ENCODE measurements at places on chromosomes 7 and 10. TPM values are rescaled to one million over a fixed set of nuclear protein-coding genes. Genes with fewer than 3 reads are reported as not detected.

ARL5B gene
- total RNA-seq = 18.0 TPM

JAZF1 gene
- total RNA-seq = 8.3 TPM

OR2A42 gene
- total RNA-seq = not detected

TMEM236 gene
- total RNA-seq = 0.09 TPM

MACROH2A2 gene
- total RNA-seq = 10.0 TPM

CSGALNACT2 gene
- total RNA-seq = 35.7 TPM

LRIT1 gene
- total RNA-seq = not detected

CRYGN gene
- total RNA-seq = 0.16 TPM

KCNH2 gene
- not detected for total RNA-seq

CYP2C8 gene
- not detected for total RNA-seq

BHLHA15 gene
- total RNA-seq = not detected

ANK3 gene
- 658 TPM for total RNA-seq

SPAG6 gene
- not detected for total RNA-seq

CCDC186 gene
- 28.9 TPM for total RNA-seq

OR13A1 gene
- total RNA-seq = not detected

RAB19 gene
- total RNA-seq = not detected

SKAP2 gene
- 18.8 TPM for total RNA-seq

CYP26C1 gene
- 0.09 TPM for total RNA-seq

OR2A1 gene
- total RNA-seq = 0.27 TPM

ENTPD7 gene
- 11.4 TPM for total RNA-seq

ADARB2 gene
- total RNA-seq = not detected

CYP3A5 gene
- 1.1 TPM for total RNA-seq

TMEM60 gene
- 11.0 TPM for total RNA-seq

HILPDA gene
- 17.3 TPM for total RNA-seq

CC2D2B gene
- 0.09 TPM for total RNA-seq

HOXA4 gene
- 0.57 TPM for total RNA-seq

IL15RA gene
- 2.1 TPM for total RNA-seq

EIF5AL1 gene
- 1.5 TPM for total RNA-seq

PLAC9 gene
- total RNA-seq = 78.7 TPM

LIPN gene
- total RNA-seq = not detected

CPA2 gene
- not detected for total RNA-seq

GJD4 gene
- total RNA-seq = not detected

GNGT1 gene
- total RNA-seq = not detected

STK32C gene
- total RNA-seq = 6.7 TPM

EPHA1 gene
- not detected for total RNA-seq

ADCK2 gene
- 14.1 TPM for total RNA-seq

CALCR gene
- total RNA-seq = not detected

ZDHHC16 gene
- total RNA-seq = 45.5 TPM

AZGP1 gene
- total RNA-seq = not detected

ERCC6 gene
- total RNA-seq = 51.1 TPM

STEAP1B gene
- total RNA-seq = 38.6 TPM

PRTFDC1 gene
- total RNA-seq = 39.6 TPM

SUGCT gene
- total RNA-seq = 1.9 TPM

SLC18A2 gene
- total RNA-seq = under 0.01 TPM

Data from fibroblast of the aortic adventitia (primary cell).